ENCODE measurements at places on chromosomes 11 and 22. TPM values are rescaled to one million over a fixed set of nuclear protein-coding genes. Genes with fewer than 3 reads are reported as not detected.

GRCh38 chr11:64809781-64810241 lies 540 bp downstream of the MEN1 start:
- no peak for DNase-seq

DNA sequence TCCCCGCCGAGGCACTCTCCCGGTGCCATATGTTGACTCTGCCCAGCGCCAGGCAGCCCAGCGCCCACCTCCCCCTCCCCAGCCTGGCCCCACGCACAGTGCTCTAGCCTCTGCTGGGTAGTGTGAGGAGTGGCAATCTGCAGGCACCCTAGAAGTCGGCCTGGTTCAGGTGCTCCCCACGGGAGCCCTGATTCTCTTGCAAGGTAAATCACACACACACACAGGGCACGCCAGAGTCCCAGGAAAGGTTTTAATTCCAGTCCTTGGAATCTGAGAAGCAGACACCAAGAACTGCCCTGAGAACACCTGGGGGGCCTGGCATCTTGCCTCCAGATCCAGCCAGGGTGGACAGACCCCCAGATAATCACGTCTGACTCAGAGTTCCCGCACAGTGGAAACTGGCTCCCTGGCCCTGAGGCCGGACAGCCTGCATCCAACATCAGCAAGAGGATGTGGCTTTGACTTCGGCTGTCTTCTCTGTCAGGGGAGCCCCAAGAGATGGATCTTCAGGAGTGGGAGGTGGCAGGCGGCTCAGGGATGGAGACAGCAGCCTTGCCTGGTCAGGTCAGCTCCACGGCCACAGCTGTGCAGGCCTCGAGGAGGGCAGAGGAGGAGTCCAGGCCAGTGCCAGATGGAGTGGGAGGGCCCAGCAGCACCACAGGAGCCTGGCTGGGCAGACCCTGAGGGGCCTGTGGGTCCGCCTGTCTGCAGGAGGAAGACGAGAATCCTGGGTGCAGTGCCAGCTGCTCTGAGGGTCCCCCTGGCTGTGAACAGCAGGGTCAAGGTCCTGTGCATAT lies 1.1 kb upstream of the RIN1 start:
- DNase-seq, result no peak

DNA sequence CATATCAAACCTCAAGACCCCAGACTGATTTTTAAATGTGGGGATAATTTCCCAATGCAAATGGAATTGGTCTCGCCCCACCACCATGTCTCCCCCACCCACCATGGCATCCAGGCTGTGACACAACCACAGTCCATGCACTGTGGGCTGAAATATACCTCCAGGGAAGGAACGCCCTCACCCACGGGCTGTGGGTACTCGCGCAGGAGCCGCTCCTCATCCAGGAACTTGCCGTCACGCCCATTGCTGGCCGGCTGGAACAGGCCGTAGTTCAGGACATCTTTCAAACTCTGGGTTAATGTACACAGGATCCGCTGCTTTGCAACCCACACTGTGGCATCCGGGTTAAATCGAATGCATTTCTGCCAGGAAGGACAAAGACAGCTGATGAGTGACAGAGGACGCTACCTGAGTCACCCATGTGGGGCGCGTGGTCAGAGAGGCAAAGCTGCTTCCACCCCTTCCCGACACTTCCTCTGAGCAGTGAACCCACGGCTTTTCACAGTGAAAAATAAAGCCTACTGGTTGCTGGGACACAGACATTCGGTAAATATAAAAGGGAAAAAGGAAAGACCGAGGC lies 133.6 kb downstream of the SHANK2 start:
- no peak for DNase-seq

GRCh38 chr11:95230810-95231126 lies 234 bp downstream of the SESN3 start:
- DNase-seq, result no peak

GRCh38 chr11:105734426-105734825 lies 124.6 kb downstream of the GRIA4 start:
- DNase-seq, result no peak

DNA sequence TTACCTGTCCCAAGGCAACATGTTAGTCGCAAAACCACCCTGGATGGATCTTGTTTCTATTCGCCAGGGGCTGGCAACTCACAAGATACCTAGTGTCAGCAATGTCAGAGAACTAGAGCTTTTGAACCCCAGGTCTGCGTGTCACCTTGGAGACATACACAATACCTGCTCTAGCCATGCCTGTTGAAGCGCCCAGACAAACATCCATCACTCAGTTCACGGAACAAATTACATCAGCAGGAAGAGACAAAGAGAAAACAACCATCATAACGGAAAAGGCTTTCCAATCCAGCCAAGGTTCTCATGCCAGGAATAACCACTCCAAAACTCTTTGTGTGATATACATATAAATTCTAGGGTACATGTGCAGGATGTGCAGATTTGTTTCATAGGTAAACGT lies 2.2 kb downstream of the CD59 start:
- no peak for DNase-seq

- no peak for DNase-seq
These were observed 35.0 kb downstream of the TIMP3 start for GRCh38 chr22:32836280-32837123.

DNA sequence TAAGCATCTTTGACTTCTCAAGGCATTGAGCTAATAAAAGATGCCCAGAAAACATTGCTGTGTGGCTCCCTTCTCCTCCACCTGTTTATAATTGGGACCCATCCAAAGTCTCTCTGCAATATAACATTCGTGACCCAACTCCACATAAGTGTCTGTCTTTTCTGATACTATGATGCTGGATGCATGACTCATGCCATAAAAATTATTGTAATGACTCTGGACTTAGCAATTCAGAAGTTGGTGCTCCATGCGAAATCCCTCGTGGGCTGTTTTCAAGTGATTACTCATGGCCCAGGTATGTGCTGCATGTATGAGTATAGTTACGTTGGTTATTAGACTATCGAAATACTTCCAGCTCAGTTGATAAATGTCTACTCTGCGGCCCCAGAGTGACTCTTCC lies 11.7 kb downstream of the FJX1 start:
- DNase-seq, result no peak

- DNase-seq, result no peak
These were observed 92.9 kb downstream of the PTPRJ start for GRCh38 chr11:48073031-48073861.

DNA sequence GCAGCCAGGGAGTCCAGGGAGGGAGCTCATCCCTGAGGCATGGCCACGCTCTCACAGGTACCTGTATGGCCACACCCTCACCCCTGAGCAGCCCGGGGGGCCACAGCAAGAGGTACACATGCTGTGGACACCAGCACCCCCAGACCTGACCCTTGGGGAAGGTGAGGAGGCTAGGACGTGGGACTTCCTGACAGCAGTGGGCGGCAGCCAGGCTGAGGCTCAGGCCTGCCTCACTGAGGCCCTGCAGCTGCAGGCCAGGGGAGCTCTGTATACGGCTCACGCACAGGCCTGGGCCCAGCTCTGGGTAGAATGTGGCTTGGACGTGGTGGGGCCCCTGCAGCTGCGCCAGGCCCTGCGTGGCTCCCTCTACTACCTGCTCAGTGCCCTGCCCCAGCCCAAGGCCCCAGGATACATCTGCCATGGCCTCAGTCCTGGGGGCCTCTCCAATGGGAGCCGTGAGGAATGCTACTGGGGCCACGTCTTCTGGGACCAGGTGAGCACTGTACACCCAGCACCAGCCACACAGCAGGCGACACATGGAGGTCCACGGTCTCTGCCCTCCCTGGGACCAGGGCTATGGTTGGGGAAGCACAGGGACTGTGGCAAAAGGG lies 1.8 kb downstream of the PGGHG start:
- no peak for DNase-seq

- peak; percentile 8 for DNase-seq
These were observed 893.7 kb downstream of the FAM181B start for GRCh38 chr11:81839976-81840375.

DNA sequence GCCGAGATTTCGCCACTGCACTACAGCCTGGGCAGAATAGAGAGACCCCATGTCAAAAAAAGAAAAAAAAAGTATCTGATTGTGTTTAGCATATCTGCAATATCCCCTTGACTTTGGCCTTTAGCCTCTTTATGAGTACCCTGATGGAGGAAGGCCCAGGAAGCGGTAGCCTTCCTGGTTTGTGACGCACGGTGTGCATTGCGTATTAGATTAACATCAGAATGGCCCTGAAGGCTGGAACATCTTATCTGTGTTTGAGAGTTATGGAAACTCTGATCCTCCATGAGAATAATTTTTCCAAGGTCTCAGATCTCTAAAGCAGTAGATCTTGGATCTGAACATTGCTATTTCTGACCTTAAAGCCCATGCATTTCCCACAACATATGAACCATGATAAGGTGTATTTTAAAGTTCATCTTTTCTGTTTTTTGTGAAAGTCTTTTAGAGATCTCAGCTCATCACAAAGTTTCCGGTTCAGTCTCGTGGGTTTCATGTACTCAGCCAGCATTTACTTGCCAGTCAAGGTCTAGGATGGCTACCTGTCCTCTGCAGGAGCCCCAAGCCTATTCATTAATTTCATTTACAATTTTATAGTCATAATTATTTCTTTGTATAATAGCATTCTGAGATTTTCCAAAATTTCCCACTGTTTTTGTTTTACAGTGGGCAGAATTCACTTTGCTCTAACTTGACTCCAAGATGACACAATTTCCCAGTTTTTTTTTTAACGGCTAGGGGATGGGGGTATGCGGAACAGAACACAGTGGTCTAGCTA lies 605 bp upstream of the FDX1 start:
- DNase-seq, result no peak

GRCh38 chr22:49266561-49267519 lies 560.8 kb downstream of the BRD1 start:
- DNase-seq, result no peak

GRCh38 chr11:62169935-62170334 lies 20.1 kb upstream of the SCGB1D1 start:
- no peak for DNase-seq

GRCh38 chr11:72221386-72222075 lies 3.0 kb upstream of the INPPL1 start:
- no peak for DNase-seq

DNA sequence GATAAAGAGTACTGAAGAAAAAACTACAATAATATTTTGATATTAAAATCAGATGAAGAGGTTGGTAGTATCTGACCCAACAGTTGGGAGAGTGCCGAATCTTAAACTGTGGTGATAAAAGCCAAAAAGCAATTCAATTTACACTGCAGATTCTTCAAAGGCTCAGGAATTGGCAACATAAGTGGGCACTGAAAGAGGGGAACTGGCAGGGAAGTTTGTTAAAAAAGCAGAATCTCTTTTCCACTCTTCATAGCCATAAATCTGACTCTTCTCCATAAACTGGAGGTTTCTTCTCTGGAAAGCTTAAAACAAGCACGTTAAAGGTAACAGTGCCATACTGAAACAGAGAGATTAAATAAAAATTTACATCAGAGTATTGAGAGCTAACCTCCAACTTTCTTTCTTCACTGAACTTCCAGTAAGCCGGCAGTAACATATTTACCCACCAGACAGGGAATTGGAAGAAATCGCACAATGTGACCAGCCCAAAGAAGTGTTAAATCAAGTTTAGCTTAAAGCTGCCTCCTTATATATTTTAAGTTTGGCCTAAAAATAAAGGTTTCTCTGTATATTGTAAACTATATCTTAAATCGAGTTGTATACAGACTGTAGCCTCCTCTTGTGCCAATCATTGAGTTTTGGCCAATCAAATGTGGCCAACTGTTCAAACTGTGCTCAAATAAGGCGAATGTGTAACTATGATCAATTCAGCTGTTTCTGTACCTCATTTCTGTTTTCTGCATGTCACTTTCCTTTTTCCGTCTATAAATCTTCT lies 358.3 kb downstream of the NXPE2 start:
- peak; percentile 26 for DNase-seq

GRCh38 chr11:119134389-119134978 lies 13.1 kb downstream of the HINFP start:
- DNase-seq, result no peak

DNA sequence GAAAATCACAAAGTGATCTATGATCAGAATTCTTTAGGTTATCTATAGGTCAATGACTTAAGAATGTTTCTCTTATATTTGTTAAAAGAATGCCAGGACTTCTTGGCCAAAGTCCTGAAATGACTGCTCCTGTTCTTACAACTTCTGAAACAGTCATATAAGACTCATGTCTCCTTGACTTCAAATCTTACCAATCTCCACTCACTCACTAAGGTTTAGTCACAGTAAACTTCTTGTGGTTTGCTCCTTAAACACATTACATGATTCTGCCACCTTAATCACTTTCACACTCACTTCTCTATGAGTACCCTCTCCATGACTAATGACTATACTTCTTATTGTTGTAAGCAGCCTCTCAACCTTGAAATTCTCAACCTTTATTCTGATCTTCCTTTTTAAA lies 648.7 kb upstream of the CCDC179 start:
- DNase-seq, result peak; percentile 41

GRCh38 chr22:27260087-27260698 lies 541.4 kb downstream of the MN1 start:
- no peak for DNase-seq

GRCh38 chr11:109838026-109838425 lies 255.2 kb upstream of the ZC3H12C start:
- DNase-seq, result peak; percentile 54

DNA sequence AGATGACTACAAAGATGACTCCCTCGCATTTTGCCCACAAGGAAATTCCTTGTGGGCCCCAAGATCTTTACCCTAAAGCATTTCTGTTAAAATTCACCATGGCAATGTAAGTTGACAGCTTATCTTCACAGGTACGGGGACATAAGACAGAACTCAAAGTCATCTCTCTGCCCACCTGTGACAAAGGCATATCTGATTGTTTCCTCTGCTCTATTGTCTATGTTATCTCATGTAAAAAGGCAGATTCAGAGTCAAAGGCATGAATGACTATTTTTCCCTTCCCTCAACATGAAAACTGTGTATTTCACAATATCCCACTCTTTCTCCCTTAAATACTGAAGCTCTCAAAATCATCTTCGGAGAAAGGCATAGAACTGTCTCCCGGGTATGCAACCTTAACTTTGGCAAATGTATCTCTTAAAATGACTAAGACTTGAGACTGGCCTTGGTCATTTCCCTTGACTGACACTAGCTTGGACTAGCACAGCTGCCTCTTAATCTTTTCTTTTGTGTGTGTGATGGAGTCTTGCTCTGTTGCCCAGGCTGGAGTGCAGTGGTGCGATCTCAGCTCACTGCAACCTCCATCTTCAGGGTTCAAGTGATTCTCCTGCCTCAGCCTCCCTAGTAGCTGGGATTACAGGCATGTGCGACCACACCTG lies 103.2 kb downstream of the MICAL3 start:
- no peak for DNase-seq

DNA sequence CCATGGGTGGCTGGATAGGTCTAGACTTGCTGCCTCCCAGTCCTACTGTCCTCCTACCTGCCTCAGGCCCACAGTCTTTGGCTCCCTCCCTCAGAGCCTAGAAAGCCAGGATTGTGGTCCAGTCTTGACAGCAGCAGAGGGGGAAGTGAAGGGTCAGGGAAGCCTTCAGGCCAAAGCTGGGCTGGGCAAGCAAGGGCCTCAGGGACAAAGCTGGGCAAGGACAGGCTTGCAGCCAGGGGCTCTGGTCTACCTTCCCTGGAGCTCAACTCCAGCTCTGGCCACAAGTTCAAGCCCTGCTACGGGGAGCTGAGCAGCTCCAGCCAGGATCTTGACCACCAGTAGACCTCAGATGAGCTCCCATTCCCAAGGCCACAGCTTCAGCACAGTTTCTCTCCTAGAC lies 14.9 kb downstream of the LMO1 start:
- no peak for DNase-seq

Gene FGF3
- polyA plus RNA-seq, result 0.17 TPM

Gene B4GALNT4
- 17.9 TPM for polyA plus RNA-seq

Gene GLB1L2
- polyA plus RNA-seq, result 1.2 TPM

Gene TMPRSS5
- 0.55 TPM for polyA plus RNA-seq

Gene CNIH2
- polyA plus RNA-seq, result 4.0 TPM

Gene ANO1
- polyA plus RNA-seq, result 7.9 TPM

Gene ATG13
- 35.5 TPM for polyA plus RNA-seq

Gene NLRP10
- polyA plus RNA-seq, result not detected

Gene ZNRF3
- 9.9 TPM for polyA plus RNA-seq

Gene MUC6
- 0.35 TPM for polyA plus RNA-seq

Measured in muscle of back (tissue), 13 donors.